ENCODE measurements at places on chromosomes 3 and 15.

DNA sequence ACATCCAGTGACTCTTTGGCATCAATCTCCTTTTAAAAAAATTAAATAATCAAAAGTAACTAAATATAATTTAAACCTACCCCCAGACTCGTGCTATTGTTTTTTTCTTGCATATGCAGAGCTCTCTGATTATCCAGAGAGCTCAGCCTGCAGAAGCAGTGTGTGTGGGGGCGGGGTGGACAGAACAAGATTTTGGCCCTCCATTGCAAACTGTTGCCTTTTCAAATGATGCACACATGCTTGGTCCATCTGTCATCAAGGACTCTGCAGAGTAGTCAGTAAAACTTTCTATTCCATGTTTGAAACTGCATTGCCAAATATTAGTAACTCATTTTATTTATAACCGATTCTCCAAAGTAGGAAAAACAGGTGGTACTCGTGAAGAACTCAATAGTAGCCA, 28.6 kb upstream of the STXBP5L start:
- no peak for DNase-seq

DNA sequence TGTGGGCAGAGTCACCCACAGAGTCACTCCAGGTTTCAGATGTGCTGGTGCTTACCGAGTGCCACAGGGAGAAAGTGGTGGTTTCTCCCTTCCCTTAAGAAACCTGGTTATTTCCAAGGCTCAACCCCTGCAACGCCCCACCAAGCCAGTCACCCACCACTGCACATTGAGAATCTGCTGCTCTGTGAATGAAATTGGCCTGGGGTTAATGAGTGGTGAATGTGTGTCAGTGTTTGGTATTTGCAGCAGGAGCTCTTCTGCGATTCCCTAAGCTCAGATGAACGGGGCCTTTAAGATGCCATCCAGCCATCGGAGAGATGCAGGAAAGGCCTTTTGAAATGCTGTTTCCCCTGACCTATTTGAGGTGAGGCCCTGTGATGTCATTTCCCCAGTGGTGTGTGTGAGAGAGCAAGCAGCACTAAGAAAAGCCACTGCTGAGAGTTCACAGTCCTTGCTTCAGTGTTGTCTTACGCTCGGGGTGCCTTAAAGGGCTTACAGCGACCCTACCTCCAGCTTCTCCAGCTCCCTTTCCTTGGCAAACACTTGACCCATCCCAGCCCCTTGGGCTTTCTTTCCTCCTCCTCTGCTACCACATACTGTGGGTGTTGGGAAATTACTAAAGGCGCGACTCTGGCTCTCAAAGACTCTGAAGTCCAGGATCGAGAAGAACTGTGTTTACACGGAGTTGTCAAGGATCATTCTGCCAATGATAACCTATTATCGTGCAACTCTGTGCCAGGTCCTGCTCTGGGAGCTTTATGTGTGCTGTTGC, 68.9 kb downstream of the SMAD3 start:
- peak; percentile 58 for DNase-seq

DNA sequence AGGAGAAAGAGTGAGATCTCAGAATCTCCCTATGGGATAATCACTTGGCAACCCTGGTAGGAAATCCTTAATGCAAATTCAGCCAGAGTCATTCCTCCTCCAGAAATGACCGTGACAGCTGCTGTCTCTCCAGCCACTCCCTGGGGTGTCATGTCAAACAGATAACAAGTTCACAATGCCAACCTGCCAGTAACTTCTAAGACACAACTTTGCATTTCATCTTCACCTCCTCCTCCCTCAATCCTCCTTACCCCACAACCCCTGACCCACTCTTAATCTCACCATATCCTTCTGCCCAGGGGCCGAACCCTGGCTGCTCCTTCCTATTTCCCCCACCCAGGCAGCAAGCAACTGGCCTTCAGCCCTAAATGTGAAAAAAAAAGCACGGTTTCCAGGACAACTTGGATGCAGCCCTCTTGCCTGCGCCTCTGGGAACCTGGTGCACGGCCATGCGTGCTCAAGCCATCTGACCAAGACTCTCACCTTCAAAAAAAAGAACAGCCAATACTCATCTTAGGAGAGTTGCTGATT, 166.0 kb downstream of the NTRK3 start:
- DNase-seq = no peak

DNA sequence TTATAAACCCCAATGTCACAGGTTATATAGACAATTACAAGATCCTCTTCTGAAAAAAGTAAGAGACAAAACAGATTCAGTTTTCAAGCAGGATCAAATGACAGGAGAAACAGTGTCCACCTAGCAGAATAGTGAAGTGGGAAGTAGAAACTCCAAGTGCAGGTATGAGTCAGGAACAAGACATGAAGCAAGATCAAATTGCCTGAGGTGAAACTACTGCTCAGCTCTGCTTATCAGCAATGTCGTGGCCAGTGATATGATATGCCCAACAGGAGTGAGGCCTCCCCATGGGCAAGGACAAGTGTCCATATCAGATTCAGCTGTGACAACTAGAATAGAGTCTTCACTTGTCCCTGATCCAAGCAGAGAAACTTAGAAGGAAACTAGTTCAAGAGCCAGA, 100.0 kb downstream of the ZMAT3 start:
- DNase-seq = no peak

- DNase-seq = no peak
Measured at GRCh38 chr3:77179762-77180161, 139.9 kb downstream of the ROBO2 start.

DNA sequence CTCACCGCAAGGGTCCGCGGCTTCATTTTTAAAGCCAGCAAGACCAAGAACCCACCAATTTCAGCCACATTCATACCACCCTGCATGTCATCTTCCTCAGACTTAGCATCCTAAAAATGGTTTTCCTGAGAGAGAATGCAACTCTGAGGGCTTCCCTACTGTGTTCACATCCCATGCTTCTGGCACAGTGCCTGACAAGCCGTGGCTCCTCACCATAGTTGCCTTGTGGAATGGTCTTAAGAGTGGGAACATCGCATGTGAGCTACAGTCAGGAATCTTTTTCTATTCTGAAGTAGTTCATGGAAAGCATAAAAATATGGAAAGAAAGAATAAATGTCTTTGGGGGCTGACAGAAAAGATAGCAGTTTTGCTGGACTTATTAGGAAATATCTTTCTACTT, 120.3 kb downstream of the RAP2B start:
- no peak for DNase-seq

GRCh38 chr15:81255958-81256320, 59.3 kb downstream of the IL16 start:
- no peak for DNase-seq

- no peak for DNase-seq
Measured at GRCh38 chr3:37971467-37971866, 19.1 kb upstream of the VILL start.

GRCh38 chr3:65761446-65762234, 277.1 kb downstream of the MAGI1 start:
- DNase-seq = no peak

DNA sequence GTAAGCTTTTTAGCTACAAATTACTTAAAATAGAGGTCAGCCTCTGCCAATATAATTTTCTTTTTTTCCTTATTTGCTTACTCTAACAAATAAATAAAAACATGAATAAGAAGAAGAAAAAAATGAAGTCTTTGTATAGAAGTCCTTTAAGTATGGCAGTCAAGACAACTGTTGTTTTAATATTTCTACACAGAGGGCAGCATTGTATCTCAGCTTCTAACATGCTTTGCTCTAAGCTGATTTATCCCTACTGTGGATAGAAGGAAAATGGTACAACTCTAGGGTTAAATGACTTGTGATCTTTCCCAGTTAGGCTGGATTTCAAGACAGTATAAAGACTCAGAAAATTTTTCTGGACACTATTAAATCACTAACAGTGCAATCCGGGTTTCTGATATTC, 104.3 kb upstream of the MEIS2 start:
- no peak for DNase-seq

- peak; percentile 14 for DNase-seq
Measured at GRCh38 chr3:57983734-57984518, 24.3 kb upstream of the FLNB start.

GRCh38 chr15:67564021-67564967, 21.8 kb downstream of the MAP2K5 start:
- DNase-seq = no peak

- no peak for DNase-seq
Measured at GRCh38 chr15:89399238-89400115, 64.9 kb upstream of the POLG start.

- no peak for DNase-seq
Measured at GRCh38 chr15:83365370-83365938, 81.0 kb upstream of the BNC1 start.

GRCh38 chr3:151228666-151229040, 25.6 kb upstream of the GPR171 start:
- DNase-seq = no peak

DNA sequence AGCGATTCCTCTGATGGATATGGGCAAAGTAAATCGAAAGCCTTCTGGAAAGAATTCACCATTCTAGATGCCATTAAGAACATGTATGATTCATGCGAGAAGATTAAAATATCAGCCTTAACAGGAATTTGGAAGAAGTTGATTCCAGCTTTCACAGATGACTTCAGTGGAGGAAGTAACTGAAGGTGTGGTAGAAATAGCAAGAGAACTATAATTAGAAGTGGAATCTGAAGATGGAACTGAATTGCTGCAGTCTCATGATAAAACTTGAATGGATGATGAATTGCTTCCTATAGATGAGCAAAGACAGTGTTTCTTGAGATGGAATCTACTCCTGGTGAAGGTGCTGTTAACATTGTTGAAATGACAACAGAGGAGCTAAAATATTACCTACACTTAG, 30.1 kb upstream of the TBC1D23 start:
- DNase-seq = no peak

DNA sequence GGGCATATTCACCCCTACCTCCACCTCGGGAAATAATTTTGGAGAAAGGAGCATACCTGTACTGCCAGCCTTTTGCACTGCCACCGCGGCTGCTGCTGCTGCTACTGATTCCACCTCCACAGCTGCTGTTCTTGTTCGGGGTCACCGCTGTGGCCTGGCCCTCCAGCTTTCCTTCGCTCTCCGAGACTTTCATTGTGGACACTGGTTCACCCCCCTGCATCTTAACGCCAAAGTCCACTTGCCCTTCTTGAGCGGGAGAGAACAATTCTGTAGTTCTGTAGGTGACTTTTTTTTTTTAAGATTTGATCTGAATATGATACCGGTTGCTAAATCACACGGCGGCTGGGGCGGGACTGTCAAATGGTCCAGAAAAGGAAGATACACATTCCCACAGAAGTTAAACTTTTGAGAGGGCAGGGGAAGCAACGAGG, 701 bp downstream of the OSBPL11 start:
- no peak for DNase-seq

- DNase-seq = no peak
Measured at GRCh38 chr3:62372621-62373041, 719 bp downstream of the FEZF2 start.

DNA sequence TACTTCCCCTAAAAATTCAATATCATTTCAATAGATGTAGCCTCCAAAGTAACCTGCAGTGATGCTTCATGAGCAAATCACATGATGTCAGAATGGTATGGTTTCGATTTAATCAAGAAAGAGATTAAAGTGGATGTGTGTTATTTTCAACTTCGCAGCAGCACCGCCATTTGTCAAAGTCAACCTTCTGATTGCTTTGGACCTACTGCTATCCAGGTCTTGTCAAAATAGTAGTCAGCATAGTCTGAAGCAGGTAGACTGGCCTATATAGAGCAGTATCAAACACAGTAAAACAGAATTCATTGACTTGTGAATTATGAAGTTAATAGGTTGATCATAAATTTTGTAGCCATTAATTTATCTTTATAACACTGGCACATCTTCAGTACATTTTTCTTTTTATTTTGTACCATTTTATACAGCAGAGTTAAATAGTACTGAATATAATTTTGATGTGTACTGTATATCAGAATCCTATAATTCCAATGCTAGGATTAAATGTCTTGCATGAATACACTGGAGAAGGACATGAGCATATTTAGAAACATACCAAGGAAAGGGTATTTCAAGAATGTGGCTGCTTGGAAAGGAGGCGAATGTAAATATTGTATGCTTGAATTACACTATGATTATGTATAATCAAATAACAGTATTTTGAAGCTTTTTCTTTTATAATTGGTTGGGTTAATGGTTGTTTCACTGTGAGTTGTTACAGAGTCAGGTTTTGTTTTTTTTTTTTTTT, 79.6 kb downstream of the CDIN1 start:
- no peak for DNase-seq

DNA sequence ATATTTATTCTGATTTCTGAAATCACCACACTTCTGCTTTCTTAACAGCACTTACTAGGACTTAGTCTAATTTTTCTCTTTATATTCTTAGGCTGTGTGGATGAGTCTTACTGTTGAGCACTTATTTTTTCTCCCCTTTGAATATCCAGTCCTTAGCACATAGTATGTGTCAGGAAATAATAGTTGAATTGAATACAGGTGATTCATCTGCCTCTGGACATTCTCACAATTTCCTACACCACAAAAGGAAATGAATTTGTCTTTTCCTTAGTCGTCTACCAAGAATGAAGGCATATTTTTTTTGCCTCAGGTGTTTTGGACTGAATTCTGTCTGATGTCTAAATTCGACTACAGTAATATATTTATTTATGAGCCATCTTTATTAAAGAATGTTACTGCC, 204.2 kb downstream of the GHSR start:
- DNase-seq = no peak

DNA sequence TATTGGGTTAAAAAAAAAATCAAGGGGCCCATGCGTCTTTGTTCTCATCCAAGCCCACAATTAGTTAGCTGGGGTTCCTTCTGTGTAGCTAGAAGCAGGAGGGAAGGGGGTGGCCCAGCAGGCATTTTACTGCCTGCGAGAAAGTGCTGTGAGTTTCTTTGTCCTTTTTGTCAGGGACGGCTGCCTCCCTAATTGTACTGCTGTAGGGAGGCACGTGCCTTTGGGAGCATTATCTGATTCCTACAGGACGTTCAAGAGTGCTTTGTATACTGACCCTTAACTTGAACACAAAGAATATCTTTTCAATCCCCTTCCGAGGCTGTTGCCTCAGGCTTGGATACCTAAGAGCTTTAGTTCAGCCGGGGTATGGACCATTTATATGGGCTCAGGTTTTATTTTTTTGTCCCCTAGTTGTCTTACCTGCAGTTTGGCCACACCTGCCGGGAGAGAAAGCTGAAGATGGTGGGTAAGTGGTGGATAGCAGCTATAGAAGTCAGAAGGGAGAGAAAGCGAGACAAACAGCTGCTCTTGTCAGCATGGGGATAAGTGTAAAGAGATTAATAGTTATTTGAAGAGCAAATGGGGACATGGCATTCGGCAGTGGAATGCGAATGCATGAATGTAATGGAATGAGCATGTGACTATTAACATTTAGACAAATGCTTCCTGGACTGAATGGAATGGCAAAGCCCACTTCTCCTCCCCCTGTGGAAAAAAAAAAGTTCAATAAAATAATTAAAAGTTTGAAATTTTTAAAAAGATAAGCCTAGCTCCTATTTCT, 175.2 kb downstream of the TP63 start:
- no peak for DNase-seq

DNA sequence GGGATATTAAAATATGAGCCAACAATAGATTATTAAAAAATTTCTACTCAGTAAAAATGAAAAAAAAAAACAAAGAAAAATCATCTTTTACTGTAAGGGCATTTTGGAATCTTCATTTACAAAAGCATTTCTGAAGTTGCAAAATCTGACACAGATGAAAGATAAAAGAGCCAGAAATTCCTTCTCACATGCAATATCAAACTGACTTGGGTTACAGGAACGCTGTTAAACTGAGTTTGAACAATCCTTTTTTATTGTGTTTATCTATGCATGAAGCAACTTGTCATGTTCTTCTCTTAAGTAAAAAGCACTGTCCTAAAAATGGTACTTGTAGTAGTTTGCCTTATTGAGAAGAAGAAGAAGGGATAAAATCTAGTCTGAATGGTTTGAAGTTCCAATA, 468.5 kb upstream of the KCNMB2 start:
- DNase-seq = no peak

Measured in activated gamma-delta T cell treated with anti-CD3 and anti-CD28 coated beads, Interleukin-2, amount 50 U/mL, for 16 hours (primary cell).